ENCODE measurements at places on chromosomes 12 and 14.

DNA sequence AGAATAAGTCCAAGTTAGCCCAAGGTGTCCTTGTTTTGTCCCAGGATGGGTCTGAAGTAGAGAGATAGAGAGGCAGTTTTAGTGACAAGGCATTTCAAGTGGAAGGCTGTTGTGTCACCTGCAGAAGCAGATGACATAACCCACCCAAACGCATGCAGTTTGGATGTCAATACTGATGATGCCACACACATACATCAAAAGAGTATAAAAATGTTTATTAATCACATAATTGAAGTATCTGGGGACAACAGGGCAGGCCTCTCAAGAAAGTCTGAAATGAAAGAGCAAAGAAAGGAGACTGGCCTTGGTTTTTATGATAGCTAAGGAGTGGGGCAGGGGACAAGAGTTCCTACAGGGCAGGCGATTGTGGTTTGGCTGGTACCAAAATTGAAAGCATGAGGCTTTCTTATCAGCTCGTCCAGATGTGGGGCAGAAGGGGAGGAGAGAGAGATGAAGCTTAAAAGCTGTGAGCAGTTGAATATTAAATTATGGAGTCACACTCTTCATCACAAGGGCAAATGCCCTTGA lies 78.4 kb upstream of the TSPAN8 start:
- no peak for DNase-seq

DNA sequence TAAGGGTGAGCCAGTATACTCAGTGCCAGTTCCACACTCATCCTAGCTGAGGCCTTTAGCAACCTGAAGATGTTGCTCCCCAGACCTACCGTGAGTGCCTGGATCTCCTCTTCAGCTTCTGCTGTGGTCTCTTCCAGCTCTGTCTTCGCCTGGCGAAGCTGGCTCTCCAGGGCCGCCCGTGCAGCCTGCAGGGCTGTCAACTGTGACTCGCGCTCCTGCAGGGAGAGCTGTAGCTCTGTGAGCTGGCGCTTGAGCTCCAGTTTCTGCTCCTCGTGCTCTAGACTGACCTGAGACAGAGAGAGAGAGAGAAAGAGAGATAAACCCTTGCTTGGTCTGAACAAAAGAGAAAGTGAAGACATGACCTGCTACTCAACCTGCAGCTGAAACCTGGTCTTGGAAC lies 84.0 kb downstream of the PRKAB1 start:
- DNase-seq: no peak

- no peak for DNase-seq
These were observed 63.4 kb downstream of the AACS start for GRCh38 chr12:125128439-125129178.

- DNase-seq: no peak
These were observed 35.2 kb upstream of the LHX5 start for GRCh38 chr12:113506867-113507266.

- DNase-seq: no peak
These were observed 14.0 kb downstream of the OR6S1 start for GRCh38 chr14:20627346-20628027.

DNA sequence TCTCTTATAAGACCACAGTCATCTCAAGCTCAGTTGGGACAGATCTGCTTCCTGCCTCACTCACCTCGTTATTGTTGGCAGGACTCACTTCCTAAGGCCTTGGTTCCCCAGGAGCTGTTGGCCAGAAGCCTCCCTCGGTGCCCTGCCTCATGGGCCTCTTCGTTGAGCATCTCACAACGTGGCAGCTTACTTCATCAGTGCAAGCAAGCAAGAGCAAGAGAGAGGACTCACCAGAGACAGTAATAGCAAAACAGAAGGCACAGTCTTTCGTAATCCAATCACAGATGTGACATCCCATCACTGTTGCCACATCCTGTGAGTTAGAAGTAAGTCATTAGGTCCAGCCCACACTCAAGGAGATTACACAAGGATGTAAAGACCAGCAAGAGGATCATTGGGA lies 5.1 kb upstream of the NUMB start:
- peak; percentile 44 for DNase-seq

DNA sequence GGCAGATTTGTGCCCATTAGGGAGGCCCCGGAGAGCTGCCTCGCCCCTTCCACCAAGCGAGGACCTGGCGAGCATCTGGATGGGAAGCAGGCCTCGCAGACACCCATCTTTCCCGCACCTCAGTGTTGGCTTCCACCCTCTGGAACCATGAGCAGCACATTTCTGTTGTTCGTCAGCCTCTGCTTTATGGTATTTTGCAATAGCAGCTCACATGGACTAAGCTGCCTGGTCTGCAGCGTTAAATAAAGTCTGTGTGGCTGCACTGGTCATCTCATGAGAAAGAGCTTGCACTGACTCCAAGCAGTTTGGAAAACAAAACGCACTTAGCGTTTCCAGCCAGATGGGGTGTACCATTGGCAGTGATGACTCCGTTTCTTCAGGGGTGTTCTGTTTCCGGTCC lies 75.8 kb downstream of the GLT1D1 start:
- no peak for DNase-seq

DNA sequence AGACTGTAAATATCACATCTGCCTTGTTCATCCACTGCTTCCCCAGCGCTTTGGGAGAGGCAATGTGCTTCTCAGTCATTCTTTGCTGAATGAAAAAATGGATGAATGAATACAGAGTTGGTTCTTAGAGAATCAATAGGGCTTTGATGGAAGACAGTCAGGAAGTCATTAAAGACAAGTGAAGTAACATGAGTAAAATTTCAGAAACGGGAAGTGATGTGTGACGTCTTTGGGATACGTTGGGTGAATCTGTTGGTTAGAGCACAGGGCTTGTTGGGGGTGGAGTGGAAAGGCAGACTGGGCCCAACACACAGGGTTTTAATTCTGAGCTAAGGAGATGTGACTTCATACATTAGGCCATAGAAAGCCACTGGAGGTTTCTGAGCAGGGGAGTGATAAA lies 39.0 kb upstream of the NRXN3 start:
- no peak for DNase-seq

- no peak for DNase-seq
These were observed 18.9 kb downstream of the LLPH start for GRCh38 chr12:66111605-66112004.

DNA sequence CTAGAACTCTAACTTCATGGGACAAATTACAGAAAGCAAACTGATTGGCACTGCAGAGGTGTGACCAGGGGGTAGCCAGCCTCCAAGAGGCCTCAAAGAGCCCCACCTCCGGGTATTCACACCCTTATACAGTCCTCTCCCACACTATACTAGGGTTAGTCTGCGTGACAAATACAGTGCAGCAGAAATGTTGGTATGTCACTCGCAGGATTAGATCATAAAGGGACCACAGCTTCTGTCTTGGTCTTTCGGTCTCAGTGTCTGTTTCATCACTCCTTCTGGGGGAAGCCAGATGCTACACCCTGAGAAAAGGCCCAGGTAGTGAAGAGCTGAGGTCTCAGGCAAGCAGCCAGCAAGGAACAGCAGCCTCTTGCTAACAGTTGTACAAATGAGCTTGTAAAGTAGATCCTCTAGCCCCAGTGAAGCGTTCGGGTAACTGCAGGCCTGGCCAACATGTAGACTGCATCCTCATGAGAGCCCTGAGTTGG lies 68.9 kb upstream of the SAV1 start:
- DNase-seq: no peak

GRCh38 chr12:101200824-101201223 lies 9.2 kb downstream of the SLC5A8 start:
- DNase-seq: no peak

DNA sequence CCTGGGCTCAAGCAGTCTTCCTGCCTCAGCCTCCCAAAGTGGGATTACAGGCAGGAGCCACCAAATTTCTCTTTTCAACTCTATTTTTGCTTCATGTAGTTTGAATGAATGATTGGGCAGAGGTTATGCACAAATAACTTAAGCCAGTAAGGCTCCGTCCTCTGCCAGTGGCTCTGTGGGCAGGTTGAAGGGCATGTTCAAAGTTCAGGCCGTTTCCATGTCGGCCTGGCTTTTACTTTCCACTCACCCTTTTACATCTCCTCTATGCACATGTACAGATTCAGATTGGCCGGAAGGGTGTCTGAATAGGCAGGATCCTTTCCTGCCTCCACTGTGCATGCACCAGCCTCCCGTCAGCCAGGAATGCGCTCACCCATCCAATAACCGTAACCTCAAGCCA lies 132.3 kb downstream of the EML1 start:
- DNase-seq: no peak

GRCh38 chr14:84477996-84478395 lies 1051.9 kb upstream of the FLRT2 start:
- no peak for DNase-seq

- DNase-seq: peak; percentile 9
These were observed 419 bp upstream of the ATXN7L3B start for GRCh38 chr12:74537126-74537706.

DNA sequence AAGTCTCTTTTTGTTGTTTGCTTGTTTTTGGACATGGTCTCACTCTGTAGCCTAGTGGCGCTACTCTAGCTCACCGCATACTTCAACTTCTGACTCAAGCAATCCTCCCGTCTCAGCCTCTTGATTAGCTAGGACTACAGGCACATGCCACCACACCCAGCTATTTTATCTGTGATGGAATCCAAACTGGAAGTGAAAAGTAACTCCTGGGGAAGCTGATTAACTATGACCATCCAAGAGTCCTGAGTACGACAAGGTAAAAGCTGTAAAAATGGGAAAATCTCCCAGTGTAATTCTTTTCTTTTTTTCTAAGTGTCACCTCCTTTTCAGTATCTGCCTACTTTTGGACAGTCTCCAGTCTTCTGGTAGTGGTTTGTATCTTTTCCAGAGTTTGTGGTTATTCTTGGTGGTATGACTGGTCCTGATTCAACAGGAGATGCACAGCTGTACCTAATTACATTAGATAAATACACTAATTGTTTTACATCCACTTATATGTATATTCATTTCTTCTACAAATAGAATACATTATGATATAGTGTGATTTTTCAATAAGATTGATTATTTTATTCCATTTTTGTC lies 97.8 kb downstream of the SLC6A15 start:
- no peak for DNase-seq

All from kidney epithelial cell (primary cell).